ENCODE measurements at places on chromosomes 11 and 22. TPM values are rescaled to one million over a fixed set of nuclear protein-coding genes. Genes with fewer than 3 reads are reported as not detected.

TBX1 gene
- 1.3 TPM for total RNA-seq

KCNQ1 gene
- total RNA-seq, result 0.83 TPM

CHRM1 gene
- total RNA-seq, result 0.89 TPM

RFPL3 gene
- not detected for total RNA-seq

GGTLC2 gene
- total RNA-seq, result not detected

SLC5A1 gene
- 0.06 TPM for total RNA-seq

GPHA2 gene
- 0.59 TPM for total RNA-seq

ZNF280B gene
- 3.4 TPM for total RNA-seq

DNA sequence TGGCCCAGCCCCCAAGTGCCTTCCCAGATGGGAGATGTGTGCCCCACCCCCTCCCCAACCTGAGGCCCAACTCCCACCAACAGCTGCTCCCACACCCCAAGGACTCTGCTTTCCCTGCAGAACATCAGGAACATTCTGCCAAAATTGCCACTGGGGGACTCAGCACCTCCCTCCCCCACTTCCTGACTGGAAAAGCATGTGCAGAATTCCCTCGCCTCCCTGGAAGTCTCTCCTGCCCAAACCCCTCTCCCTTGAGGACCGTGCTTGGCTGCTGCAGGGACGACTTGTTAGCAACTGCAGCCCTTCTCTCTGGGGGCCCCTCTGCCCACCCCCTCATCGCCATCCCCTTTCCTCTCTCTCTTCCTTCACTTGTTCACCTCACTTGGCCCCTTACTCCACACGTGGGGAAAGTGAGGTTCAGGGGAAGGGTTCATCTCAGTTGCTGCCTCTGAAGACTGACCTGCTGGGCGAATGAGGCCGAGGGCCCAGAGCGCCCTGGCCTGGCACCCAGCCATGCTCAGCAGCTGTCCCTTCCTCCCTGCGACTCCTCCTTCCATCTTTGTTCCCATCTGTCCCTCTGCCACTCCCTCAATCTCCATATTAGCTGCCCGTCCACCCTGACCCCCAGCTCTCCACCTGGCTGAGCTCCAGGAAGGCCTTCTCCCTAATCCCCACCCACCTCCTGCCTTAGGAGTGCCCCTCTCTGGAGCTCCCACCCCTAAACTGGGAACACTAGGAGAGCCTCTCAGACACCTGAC, 105.1 kb downstream of the CHST1 start:
- peak; percentile 27 for DNase-seq

- DNase-seq, result no peak
Measured at GRCh38 chr11:19966441-19966840, 193.8 kb downstream of the DBX1 start.

DNA sequence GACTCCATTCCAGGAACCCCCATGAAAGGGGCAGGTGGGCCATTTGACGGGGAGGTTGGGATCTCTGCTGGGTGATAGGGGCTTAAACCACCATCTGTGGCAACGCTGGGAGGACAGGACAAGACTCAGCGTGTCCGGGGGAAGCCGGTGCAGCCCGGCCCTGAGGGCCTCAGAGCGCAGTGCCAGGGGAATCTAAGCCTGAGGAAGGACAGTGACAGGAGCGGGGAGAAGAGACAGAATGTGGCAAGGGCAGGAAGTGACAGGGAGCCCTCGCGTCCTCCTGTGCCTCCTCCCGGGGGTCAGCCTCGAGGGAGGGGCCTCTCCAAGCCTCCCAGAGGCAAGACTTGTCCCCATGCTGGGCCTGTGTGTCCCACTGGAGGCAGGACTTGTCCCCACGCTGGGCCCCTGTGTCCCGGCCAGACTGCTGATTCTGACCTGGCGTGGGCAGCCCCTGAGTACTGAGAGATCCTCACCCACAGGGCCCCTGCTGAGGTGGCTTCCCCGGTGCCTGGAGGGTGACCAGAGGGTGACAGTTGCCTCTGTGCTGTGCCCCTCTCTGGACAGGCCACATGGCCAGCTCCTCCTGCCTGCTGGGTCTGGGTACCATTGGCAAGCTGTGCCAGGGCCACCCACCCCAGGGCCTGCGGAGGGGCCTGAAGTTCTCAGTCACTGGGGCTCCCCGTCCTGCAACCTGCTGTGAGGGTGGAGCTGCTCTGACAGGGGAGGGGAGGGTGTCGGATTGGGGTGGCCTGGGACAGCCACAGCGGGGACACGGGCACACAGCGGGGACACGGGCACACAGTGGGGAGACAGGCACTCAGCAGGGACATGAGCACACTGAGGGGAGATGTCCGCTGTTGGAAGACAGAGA, 676.2 kb downstream of the BRD1 start:
- DNase-seq, result no peak

DNA sequence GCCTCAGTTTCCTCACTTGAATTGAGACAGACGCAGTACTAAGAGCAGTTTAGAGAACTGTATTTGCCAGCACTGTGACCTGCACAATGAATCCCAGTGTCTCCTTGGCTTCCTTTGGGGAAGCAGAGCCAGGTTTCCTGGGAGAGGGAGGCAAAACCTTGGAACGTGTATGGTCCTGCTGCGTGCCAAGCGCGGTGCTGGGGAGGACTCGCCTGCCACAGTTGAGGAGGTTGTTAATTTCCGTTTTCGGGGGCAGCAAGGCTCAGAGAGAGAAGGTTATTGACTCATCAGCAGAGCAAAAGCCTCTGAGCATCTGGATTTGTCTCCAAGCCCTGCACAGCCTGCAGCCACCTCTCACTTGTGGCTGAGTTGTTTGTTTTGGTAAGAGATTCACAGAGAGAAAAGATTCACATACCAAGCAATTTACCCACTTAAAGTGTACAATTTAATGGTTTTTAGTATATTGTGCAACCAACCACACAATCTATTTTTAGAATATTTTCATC, 10.8 kb downstream of the SYT12 start:
- DNase-seq, result peak; percentile 51

DNA sequence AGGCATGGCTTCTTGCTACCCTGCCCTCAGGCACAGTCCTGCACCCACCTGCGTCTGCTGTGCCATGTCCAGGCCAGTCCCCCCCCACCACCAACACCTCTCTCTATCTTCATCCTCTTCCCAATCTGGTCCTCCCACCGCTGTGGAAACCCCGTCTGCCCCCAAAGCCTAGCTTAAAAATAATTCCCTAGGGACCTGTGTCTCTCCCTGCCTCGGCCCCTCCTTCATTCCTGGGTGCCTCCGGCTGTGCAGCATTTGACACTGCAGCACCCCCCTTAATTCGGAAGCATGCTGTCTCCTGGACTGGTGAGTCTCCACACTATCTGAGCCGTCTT, 2.5 kb upstream of the ASCL2 start:
- DNase-seq, result no peak

- no peak for DNase-seq
Measured at GRCh38 chr11:60124802-60125432, 36.5 kb downstream of the MS4A2 start.

- no peak for DNase-seq
Measured at GRCh38 chr11:1336836-1337646, 27.6 kb upstream of the TOLLIP start.

- no peak for DNase-seq
Measured at GRCh38 chr11:99865951-99866350, 821.1 kb upstream of the ARHGAP42 start.

- no peak for DNase-seq
Measured at GRCh38 chr11:40467771-40468170, 991.7 kb downstream of the LRRC4C start.

DNA sequence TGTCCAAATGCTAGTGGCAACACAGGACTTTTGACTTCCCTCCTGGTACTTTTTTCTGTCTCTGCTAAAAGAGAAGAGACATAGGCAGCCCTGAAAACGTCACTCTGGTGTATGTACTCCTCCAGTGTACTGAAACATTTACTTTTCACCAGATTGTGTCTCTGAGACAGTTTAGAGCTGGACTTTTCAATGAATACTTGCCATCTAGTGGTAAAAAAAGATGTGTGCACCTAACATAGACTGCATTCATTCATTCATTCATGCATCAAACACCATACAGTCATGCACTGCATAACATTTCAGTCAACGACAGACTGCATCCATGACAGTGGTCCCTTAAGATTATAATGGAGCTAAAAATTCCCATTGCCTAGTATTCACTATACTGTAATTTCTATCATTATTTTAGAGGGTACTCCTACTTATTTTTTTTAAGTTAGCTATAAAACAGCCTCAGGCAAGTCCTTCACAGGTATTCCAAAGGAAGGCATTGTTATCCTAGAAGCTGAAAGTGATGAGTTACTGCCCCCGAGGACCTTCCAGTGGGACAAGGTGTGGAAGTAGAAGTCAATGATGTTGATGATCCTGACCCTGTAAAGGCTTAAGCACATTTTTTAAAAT, 186.2 kb downstream of the SPON1 start:
- peak; percentile 83 for DNase-seq

GRCh38 chr11:121670805-121671282, 218.1 kb upstream of the SORL1-AS1 start:
- DNase-seq, result no peak

DNA sequence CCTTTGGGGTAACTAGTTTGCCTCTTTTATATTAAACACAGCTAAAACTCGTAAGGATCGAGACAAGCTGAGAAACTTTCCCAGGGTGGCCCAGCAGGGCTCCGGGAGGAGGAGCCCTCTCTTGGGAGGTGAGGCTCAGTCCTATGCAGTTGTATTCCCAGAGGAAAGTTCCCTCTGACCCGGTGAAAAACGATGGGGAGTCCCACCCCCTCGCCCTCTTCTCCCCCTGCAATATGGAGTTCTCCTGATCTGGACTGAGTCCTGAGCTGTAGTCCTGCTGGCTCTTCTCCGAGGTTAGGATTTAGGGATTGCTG, 1.3 kb downstream of the NTM start:
- DNase-seq, result no peak

DNA sequence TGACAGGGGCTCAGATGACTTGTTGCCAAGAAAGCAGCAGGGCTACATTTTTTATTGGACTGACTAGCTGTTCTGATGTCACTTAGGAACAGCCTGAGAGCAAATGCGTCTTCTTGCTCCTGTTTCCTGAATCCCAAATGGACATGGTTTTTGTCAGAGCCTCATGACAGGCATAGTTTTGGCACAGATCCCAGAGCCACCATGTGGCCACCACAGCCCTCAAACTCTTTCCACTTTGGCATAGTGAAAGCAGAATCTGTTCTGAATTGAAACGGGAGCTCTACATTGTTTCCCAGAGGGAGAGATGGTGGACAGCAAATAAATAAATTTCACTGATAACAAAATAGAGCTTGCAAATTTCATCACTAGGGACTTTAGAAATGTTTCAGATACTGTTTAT, 222.2 kb downstream of the C11orf87 start:
- peak; percentile 88 for DNase-seq

DNA sequence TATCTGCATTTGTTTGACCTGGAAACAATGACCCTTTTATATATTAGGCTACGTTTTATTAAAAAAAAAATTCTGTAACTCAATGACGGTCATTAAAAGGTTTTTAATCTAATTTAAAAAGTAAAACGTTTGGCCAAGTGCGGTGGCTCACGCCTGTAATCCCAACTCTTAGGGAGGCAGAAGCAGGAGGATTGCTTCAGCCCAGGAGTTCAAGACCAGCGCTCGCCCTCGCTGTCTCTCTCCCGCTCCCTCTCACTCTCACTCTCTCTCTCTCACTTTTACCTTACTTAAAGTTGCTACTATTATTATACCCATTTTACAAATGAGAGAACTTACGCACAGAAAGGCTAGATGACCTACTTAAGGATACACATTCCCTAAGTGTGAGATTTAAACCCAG, 814 bp upstream of the NARS2 start:
- DNase-seq, result no peak

DNA sequence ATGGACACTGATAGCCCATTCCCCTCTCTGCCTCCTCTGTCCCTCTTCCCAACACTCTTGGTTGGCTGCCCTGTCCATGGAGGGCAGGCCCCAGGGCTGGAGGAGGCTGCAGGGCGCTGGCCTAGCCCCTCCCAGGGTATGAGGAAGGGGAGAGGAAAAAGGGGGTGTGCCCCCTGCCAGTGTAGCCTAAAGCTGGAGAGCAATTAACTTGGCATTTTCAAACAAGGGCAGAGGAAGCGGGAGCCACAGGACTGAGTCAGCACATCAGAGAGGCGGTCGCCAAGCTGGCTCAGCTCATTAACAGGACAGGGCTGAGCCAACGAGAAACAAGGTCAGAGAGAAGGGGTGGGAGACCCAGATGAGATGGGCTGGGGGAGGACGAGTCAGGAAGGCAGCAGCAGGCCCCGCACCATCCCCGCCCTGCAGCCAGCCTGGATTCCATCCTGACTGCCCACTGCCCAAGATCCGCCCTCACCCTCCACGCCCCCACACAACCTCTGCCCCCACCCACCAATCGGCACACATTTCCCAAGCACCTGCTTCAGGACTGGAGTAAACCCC, 76.3 kb downstream of the BUD13 start:
- no peak for DNase-seq

DNA sequence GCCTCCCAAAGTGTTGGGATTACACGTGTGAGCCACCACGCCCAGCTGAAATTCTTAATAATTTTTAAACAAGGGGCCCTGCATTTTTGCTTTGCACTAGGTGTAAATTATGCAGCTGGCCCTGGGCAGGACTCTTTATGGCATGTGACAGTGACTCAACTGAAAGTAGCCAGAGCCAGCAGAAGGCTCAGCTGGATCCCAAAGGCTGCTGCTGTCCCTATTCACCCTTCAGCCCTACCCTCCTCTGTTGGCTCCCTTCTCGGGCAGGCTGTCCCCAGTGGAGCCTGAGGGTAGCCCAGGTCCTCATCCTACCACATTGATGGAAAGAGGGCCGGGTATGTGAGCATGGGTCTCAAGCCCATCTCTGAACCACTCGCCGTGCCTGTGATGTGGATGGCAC, 45.6 kb downstream of the CD82 start:
- DNase-seq, result no peak

DNA sequence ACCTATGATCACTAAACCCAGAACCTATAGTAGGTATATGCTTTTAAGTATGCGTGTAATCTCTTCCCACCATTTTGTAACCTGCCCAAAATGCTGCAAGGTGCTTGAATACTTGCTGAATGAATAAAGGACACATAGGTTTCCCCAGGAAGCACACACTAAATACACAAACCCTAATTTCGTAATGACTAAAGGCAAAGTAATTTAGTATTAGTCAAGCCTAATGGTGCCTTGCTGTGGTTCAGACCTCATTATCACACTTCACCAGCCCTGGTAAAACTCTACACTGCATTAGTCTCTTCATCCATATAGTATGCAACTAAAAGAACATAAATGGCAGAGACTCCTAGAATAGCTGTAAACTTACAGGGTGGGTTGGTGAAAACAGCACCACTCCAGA, 289.0 kb upstream of the PITPNB start:
- no peak for DNase-seq
